Amniotic epithelial cell (primary cell): ENCODE measurements at places on chromosomes 7 and 10.
A peak's percentile ranks its signal among the peaks of the same experiment; 100 is the strongest.

- DNase-seq = peak; percentile 19
These were observed 87.3 kb downstream of the ODAD2 start for GRCh38 chr10:27911539-27911938.

DNA sequence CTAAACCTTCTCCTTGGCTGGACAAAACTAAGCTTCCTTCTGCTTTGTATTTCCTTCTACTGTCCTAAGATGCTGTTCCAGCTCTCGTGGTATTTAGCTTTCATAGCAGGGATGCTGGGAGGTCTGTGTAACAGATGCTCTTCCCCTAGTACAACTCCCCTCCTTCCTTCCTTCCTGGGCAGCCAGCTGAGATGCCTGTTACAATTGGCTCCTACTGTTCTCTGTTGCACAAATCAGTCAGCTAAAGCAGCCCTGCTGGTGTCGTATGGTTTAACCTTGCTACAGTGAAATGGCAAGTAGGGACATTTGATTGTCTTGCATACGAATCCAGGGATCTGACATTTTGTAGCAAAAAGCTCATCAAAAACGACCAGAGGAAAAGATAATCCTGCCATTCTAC is 143.8 kb downstream of the ARHGAP21 start:
- no peak for DNase-seq

- DNase-seq = no peak
These were observed 85.8 kb downstream of the GSAP start for GRCh38 chr7:77330169-77330882.

- no peak for DNase-seq
These were observed 2.9 kb downstream of the MIOS start for GRCh38 chr7:7569615-7570014.
